ENCODE measurements at places on chromosomes 3 and 15.

DNA sequence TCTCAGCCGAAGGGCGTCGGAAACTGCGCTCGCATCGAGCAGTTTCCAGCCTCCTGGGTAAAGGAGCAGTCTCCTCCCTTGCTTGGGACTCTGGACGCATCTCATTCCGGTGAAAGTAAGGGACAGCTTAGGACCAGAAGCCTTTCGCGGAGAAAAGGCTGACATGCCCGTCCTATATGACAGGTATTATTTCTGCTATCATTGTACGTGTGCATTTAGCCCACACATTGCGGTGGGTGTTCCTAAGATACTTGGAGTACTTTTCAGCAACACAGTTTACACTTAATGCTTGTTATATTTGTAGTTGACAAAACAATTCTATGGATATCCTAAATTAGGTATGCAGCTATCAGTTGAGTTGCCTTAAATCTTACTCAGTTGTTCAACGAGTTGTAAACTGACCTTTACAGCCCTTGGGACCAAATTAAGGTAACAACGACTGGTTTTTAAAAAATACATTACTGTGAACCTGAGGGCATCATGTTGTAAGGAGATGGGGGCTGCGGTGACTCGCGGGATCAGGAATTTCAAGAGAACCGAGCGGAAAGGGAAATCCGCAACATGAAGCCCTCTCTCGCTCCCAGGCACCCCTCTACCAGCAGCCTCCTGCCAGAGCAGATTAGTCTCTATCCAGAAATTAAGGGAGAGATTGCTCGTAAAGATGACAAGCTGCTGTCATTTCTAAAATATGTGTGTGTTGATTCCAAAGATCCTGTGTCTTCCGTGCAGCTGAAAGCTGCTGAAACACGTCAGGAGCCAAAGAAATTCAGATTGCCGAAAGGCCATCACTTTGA is 632 bp upstream of the COPS2 start:
- no peak for DNase-seq

DNA sequence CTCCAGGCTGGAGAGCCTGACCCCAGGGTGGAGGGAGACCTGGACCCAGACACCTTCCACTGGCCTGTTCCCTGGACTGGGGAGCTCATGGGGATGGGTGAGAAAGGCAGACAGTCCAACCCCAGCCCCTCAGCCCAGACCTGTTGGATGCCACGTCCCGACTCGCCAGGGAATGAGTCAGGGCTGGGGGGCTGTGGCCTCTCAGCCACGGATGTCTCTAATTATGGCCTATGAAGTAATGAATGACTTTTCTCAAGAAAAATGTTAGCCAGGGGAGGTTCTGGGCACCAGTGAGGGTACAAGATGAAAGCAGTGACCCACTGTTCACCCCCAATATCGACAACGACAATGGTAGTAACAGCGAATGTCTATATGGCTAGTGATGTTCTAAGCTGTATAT is 107.0 kb upstream of the RPL32 start:
- DNase-seq = no peak

DNA sequence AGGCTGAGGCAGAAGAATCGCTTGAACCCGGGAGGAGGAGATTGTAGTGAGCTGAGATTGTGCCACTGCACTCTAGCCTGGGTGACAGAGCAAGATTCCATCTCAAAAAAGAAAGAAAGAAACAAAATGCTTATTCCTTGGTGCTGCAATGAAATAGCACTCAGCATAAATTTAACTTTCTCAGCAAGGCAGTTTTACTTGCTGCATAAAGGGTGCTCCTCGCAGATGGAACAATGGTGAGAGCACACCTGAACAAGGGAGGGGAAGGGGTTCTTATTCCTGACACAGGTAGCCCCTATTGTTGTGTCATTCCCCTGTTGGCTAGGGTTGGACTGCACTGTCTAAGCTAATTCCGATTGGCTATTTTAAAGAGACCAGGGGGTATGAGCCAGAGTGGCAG is 17.1 kb downstream of the PAK2 start:
- DNase-seq = no peak

DNA sequence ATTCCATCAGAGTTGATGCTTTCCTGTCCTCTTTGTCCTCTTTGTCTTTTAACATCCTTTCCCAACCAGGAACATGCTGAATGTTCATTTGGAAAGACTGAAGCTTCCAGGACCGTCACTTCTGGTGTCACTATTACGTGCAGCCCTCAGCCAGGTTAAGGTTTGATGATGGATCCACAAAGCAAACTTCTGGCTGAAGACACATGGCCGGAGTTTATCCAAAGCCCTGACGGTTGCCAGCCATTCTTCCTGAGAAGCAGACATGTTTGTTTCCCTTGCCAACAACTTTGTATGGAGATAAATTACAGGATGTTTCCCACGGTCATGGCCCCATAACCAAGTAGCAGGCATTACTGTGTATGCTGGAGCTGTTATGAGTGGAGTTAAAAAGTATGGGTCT is 236.9 kb downstream of the THSD4 start:
- DNase-seq = no peak

GRCh38 chr3:186946756-186947375 is 16.5 kb downstream of the ST6GAL1 start:
- no peak for DNase-seq

DNA sequence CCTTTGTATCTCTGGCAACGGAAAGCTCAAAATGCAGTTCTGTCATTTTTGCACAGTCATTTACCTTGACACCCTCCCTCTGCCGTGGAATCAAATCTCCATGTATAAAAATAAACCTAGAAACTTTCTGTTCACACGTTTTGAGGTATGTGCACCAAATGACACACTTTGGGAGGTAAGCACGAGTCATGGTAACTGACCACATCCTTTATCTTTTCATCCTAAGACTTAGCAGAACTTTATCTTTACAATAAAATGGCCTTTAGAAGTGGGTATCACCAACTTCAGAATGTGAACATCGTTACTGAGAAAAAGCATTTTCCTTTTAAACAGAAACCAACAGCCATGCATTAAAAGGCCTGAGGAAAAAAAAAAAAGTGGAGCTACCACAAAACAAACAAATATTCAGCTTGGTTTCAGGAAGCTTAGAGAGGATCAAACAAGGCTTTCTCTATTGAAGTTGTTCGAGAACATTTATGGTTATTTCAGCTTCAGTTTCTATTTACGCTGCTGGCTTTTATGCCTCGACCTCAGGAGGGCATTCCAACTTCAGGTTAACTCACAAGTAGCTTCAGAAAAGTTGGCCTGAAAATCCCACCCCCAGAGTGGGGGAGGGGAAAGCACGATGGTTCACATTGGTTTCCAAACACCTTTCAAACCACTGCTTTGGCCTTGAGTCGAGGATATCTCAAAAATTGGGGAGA is 171.1 kb upstream of the ICE2 start:
- no peak for DNase-seq

GRCh38 chr3:74469151-74469550 is 145.3 kb downstream of the CNTN3 start:
- DNase-seq = no peak

- no peak for DNase-seq
Measured at GRCh38 chr15:55628369-55628730, 40.2 kb upstream of the PYGO1 start.

DNA sequence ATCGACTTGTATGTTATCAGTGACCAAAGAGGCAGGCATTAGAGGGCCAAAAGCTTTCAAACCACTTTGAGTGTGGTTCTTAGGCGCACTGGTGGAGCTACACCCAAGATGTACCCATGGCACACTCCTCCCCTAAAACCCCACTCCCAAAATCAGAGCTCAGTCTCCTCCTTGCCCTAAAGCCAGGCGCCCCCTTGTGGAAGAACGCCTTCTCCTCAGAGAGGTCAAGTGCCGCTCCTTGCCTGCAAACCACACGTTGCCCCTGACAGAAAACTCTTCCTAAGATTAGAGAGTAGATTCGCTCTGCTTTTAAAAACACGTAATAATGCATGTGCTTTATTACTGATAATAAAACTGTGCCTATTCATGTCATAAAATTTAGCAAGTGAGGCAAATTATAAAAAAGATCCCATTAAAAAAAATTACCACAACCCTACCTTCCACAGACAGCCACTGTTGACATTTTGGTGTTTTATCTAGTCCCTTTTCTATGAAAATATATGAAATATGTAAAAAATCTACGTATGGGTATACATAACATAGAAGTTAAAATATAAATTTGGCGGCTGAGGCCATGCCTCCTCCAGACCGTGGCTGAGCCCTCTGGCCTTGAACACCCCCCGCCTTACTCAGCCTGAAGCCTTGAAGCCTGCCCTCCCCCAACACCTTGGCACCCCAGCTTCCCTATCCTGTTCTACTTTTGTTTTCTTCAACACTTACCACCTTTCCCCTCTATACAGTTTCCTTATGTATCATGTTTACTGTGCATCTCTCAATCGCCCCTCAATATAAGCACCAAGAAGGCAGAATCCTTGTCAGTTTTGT is 33.5 kb downstream of the BCL2L10 start:
- DNase-seq = no peak

DNA sequence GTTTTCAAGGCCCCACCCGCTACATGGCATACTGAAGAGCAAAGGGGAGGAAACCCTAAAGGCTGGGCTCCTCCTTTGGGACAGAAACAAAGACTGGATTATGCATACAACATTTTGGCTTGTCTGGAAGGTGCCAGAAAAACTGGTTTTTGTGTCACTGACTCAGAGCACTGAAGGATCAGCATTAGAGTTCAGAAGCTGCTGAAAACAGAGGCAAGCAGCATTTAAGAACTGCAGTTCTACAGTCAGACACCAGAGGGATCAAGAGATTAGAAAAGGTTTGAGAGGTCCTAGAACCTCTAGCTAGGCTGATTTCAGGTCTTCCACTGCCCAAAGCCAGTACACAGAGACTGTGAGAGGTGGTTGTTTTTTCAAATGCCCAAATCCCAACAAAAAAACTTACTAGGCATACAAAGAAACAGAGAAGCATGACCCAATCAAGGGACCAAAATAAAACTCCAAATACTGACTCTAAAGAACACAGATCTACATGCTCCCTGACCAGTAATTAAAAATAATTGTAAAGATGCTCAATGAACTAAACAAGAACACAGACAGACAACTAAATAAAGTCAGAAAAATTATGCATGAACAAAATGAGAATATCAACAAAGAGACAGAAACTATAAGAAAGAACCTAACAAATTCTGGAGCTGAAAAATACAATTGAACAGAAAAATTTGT is 91.2 kb downstream of the SENP2 start:
- peak; percentile 7 for DNase-seq

GRCh38 chr15:38127306-38127771 is 125.3 kb upstream of the SPRED1 start:
- no peak for DNase-seq

DNA sequence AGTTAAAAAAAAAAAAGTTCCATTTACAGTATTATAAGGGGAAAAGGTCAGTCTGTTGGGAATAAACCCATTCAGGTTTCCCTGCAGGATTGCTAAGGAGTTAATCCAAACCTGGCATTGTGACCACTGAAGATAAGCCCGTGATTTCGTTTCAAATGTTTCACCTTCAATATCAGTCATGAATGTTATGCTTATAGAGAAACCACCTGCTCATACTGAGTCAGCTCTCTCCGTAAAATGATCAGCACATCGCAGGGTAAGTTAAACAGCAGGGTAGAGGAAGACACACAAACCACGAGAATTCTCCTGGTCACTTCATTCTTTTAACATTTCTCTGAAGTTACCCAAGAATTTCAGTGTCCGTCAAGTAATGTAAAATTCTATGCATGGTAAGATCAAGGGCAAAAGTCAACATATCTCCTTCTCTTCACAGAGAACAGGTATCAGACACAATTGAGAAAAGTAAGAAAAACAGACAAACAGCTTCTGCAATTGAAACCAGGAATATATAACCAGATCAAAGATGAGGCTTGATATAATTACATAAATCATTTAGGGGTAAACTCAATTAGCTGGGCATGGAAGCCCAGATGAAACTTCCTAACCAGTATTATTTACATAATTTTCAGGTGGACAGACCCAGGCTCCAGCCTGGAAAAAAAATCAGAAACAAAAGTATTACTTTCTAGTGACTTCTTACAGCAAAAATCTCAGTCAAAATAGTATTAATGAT is 67.6 kb upstream of the ARHGEF3 start:
- no peak for DNase-seq

- no peak for DNase-seq
Measured at GRCh38 chr15:79372428-79372827, 59.7 kb upstream of the MINAR1 start.

DNA sequence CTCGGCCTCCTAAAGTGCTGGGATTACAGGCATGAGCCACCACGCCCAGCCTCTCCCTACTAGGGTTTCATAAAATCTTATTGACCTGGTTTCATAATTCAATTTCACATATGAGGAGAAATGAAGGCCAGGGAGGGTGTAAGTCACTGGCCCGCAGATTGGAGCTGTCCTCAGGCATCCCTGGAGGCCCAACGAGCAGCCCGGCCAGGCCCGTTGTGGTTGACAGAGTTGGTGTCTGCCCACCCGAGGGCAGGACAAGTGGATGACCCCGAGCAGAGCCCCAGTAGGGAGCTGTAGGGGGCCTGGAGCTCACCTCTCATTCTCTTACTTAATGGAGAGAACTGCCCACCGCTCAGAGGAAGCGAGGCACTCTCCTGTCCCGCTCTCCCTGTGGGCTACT is 78.9 kb downstream of the CPN2 start:
- DNase-seq = no peak

DNA sequence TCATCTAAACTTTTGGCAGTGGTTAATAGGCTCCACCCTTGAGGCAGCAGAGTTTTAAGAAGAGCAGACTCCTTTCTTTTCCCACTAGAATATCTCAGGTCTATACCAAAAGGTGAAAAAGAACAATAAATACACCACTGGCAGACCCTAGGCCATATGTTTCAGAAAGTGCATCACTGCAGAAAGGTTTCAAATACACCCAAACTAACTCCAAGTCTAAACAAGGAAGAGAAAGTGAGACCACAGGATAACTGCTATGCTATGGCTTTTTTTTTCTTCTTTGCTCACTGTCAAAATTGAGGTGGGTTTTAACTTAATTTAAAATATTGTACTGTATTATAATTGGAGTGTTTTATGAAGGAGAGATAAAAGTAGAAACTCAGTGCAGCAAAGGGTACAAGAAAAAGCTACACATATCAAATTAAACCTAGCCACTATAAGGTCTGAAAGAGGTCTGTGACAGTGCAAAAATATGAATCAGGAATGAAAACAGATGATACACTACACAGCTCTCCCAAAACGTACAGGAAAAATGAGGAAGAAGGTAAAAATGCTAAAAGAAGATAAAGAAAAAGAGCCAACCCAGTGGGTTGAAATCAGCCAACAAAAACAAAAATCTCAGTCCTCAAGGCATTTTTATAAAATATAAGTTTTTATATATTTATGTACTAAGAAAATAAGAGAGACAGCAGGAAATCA is 8.4 kb downstream of the SNX4 start:
- no peak for DNase-seq

GRCh38 chr3:159038405-159038804 is 236.6 kb downstream of the MFSD1 start:
- DNase-seq = no peak

DNA sequence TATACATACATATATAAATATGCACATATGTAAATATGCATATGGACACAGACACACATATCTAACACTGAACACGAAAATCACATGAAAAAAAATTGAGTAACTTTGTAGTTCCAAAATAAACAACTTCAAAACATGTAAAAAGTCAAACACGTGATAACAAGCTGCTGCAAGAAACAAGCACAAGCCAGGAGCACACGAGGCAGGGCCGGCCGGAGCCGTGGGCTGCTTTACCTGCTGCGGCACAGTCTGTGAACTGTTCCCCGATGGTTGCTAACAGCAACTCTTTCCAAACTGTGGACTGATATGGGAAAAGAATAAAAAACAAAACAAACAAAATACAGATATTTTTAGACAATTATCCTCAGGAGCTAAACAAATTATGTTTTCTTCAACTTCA is 31.6 kb downstream of the EIF4E3 start:
- DNase-seq = no peak

GRCh38 chr3:99999536-99999935 is 114.8 kb downstream of the FILIP1L start:
- no peak for DNase-seq

All from NCI-H2081 treated with DMSO at 0.1 percent for 48 hours (cell line).